ENCODE measurements at places on chromosomes 11 and 22.

GRCh38 chr11:9530901-9531625, 42.4 kb upstream of the WEE1 start:
- no peak for DNase-seq

DNA sequence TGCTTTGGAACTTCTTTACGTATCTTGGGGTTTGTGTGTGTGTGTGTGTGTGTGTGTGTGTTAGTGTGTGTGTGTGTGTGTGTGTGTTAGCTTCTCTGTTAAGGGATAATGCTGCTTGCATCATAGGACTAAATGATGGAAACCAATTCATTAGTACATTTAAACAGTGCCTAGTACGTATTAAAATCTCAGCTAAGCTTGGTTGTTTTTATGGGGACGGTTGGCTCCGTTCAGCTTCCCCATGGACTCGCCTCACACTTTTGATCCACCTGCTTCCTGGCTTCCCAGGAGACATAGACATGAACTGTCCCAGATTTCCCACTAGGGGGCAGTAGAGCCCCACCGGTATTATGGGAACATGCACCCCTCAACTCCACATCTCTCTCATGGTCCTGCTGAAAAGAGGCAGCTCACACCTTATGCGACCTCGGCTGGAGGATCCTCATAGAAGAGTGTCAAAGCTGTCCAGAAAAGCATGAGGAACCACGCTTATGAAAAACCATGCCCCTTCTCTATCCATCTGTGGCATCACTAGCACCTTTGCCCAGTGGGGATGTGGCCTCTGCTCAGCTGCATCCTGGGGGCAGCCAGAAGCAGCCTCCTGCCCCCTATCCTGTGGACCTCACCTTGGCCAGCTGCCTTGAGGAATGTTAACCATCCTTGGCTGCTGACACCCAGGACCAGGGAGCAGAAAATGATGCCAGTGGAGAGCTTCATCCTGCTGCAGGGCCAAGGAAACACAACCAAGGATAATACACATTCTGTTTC, 9.7 kb upstream of the SAAL1 start:
- peak; percentile 77 for DNase-seq

DNA sequence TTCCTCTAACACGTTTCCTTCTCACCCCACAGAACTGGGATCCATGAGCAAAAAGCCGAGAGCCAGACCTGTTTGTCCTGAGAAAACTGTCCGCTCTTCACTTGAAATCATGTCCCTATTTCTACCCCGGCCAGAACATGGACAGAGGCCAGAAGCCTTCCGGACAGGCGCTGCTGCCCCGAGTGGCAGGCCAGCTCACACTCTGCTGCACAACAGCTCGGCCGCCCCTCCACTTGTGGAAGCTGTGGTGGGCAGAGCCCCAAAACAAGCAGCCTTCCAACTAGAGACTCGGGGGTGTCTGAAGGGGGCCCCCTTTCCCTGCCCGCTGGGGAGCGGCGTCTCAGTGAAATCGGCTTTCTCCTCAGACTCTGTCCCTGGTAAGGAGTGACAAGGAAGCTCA, 24.0 kb downstream of the CD5 start:
- no peak for DNase-seq

- DNase-seq, result no peak
Measured at GRCh38 chr22:39553429-39553828, 17.1 kb upstream of the CACNA1I start.

- no peak for DNase-seq
Measured at GRCh38 chr11:7587712-7588111, 73.9 kb downstream of the PPFIBP2 start.

GRCh38 chr11:123775715-123776549, 21.6 kb upstream of the OR6X1 start:
- DNase-seq, result no peak

DNA sequence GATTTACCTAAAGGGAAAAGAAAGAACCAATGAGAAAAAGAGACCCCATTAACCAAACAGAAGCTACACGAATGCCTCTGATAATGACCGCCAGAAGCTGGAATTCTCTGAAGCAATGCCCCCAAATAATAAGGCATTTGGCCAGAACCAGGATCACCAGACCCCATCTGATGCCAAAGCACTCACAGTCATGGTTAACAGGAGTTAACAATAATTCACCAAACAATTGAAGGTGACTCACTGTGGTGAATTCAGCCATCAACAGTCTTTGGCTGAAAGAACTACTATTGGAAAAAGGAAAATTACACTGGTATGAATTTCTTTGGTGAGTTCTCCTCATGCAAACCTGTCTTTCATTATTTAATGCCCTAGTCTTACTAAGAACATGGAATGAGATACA, 21.9 kb upstream of the NFRKB start:
- no peak for DNase-seq

DNA sequence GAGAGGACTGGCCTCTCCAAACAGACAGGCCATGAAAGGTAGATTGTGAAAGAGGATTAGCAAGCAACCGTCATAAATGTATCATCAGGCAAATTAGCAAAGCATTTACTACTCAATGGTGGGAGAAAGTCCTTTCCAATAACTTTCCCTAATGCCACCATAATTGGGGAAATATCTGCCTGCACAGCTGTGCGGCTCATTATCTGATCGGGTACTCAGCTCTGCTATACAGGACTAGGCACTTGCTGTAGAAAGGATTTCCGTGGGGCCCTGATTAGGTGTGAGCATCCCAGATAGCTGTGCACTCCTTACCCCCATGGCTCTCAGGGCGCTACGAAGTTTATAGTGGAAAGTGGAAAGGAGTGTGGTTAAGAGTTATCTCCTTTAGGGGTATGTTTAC, 309.7 kb upstream of the PLET1 start:
- DNase-seq, result no peak

DNA sequence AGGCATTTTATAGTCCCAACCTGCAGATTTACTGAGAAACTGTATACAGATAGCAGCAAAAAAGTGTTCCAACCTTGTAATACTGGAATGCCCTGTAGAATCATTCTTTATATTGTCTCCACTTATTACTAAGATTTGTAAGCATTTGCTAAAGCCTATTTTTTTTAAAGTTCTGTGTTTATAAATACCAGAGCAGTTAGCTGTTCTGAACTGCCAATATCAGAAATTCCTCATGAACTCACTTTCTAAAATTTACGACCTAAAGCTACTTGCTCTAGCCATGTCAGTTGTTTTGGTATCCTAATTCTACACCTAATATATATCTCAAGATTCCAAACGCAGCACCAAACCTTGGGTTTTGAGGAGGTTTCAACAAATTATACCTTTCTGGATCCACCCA, 103.2 kb downstream of the C11orf65 start:
- DNase-seq, result no peak

DNA sequence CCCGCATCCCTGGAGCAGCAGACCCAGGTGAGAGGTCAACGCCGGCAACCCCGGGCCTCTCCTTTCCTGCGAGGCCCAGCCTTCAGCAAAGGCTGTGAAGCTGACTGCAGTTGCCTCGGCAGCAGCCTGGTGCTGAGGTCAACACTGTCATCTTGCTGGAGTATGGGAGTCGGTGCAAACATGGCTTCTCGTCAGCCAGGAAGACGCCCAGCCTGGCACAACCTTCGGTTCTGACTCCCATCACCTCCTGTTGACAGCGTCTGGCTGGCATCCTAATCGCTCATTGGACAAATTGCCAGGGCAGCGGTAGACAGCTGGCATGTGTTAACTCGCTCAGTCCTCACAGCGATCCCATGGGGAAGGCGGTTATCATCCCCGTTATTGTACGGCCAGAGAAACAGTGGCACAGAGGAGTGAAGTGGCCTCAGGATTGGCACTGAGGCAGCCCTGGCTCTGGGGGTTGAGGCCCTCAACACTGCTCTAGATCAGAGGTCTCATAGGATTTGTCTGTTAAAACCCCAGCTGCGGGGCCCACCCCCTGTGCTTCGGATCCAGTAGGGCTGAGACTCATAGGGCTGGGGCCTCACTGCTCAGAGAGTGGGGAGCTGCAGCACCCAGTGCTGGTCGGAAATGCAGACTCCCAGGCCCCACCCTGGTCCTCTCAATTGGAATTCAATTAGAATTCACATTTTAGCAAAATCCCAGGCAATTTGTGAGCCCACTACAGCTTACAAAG, 39.3 kb upstream of the TP53I11 start:
- DNase-seq, result peak; percentile 69

DNA sequence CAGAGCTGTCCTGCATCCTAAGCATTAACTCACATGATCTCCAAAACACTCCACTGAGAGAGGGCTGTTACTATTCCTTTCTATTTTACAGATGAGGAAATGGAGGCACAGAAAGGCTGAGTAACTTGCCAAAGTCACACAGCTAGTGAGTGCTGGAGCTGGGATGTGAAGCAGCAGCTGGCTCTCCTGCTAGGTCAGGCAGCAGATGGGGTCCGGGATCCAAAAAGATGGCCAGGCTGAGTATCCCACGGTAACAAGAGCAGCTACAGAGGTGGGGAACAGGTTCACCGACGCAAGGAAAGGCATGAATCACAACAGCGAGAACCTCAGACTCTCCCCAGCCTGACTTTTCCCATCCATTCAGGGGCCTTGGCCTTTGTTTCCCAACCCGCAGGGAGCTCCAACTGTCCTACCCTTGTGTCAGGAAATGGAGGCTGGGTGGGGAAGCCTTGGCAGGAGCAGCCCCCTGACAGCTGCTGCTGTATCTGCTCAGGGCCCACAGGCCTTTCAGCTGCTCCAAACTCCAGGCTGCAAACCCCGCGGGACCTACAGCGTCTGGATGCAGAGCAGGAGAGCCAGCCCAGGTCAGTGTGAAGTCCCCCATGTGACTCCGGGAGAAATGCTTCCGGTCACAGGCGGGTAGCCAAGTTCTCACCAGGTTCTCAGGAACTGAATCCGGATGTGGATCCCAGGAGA, 29.5 kb downstream of the DKK3 start:
- DNase-seq, result peak; percentile 12

DNA sequence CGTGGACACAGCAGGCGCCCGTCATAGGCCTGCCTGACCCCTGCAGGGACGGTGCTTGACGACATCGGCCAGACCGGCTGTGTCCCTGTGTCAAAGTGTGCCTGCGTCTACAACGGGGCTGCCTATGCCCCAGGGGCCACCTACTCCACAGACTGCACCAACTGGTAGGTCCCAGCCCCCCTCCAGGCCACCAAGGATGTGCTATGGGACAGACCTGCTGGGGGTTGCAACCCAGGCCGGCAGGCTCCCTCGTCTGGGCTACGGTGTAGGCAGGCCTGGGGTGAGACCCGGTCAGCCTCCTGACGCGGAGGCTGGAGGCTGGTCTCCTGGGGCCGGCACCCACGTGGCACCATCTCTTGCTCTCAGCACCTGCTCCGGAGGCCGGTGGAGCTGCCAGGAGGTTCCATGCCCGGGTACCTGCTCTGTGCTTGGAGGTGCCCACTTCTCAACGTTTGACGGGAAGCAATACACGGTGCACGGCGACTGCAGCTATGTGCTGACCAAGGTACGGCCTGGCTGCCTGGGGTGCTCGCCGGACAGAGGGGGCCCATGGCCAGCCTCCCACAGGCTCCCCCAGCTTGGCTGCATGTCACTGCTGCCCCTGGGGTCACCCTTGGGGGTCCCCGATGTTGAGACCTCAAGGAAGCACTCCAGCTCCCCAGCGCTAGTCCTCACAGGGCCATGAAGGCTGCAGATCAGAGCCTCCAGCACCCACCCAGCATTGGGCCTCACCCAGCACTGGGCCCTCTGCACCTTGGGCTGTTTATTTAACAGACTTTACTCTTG, 7.7 kb downstream of the MUC5AC start:
- DNase-seq, result no peak

DNA sequence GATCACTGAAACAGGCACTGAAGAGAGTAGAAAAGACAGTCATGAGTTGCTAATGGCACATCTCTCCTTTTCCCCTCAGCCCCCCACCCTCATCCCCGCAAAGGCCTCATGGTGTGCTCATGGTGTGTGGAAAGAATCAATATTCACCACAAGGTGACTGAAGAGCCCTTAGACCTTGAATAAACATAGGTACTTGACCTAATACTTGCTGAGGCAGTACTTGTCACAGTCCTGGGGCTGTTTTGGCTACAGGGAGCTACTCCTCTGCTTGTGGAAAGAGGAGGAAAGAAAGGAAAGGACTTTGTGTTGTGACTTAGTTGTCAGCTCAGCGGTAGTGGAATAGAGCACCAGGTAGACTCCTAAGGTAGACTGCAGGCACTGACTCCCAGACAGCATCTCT, 537.8 kb upstream of the CCDC179 start:
- DNase-seq, result peak; percentile 75

DNA sequence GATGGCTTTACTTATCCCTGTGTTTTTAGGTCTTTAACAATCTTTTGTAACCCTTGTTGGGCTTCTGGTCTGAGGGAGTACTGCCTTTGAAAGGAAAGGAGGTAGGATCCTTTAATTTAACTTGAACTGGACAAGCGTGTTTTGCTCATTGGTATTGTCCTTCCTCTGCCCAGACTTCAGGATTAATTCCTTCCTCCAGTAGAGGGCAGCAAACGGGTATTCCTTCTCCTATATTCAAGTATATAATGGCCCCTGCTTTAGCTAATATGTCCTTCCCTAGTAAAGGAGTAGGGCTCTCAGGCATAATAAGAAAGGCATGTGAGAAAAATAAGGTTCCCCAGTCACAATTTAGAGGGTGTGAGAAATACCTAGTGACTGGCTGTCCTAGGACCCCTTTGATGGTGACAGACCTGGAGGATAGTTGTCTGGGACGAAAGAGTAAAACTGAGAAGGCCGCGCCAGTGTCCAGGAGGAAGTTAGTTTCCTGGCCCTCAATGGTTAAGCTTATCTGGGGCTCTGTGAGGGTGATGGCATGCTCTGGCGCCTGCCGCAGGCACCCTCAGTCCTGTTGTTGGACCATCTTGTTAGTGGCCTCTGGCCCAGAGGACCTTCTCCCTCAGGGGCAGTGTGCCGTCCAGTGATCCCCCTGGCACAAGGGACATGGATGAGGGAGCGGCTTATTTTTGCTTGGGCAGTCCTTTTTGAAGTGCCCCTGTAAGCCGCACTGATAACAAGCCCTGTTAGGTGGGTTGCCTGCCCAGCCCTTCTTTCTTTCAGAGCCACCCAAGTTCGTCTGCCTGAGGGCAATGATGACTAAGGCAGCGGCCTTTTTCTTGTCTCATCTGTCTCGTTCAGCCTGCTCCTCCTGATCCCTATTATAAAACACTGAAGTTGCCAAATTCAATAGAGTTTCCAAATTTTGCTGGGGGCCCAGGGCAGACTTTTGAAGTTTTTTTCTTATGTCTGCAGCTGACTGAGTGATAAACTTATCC, 51.8 kb downstream of the C11orf71 start:
- DNase-seq, result peak; percentile 25

GRCh38 chr22:46894081-46894671, 131.7 kb downstream of the TBC1D22A start:
- no peak for DNase-seq
